RPMI7951 (cell line): ENCODE measurements at places on chromosomes 16 and 17. TPM values are rescaled to one million over a fixed set of nuclear protein-coding genes. Genes with fewer than 3 reads are reported as not detected.
A peak's percentile ranks its signal among the peaks of the same experiment; 100 is the strongest.

DNA sequence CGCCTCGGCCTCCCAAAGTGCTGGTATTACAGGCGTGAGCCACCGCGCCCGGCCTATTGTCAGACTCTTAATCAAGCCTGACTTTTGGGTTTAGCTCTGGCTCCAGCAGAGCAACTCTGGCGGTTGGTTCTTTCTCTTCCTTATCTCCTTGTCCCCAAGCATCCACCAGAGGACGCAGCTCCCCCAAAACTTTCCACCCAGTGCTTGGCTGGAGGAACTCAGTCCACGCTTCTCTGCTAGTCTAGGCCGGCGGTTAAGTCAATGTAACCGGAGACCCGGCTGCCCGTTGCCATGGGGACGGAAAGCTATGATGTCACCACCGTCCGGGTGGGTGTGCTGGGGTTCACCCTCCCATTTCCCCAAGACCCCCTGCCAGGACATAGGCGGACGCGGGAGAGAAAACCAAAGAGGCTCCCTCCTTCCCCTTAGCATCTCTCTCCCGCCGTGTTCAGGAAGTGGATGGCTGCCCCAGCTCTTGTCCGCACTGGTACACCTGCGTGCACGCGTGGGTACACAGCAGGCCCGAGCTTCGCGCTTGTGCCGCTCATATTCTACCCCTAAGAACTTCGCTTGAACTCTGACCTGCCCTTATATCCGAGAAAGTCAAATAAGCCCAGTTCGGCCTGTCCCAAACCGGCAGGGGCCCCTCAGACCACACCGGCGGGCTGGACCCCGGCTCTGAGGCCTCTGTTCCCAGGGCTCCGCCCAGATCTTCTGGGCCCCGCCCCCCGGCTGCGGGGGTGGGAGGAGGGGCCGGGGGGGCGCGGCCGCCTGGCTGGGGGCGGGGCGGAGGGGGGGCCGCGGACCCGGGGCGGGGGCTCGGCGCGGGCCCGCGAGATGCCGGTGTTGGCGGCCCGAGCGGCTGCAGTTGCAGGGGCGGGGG lies at the start of gene RND2:
Gene RND2, plus strand, starts transcription at position 825 of the 883 bp plus-strand sequence. CDS start 117 bp downstream, outside the sequence.
- peak; percentile 84 for DNase-seq

- DNase-seq, result no peak
Observed at GRCh38 chr16:66165879-66166278, 200.6 kb upstream of the CDH5 start.

GRCh38 chr16:85327731-85328675 lies 215.7 kb upstream of the CIBAR2 start:
- no peak for DNase-seq

DNA sequence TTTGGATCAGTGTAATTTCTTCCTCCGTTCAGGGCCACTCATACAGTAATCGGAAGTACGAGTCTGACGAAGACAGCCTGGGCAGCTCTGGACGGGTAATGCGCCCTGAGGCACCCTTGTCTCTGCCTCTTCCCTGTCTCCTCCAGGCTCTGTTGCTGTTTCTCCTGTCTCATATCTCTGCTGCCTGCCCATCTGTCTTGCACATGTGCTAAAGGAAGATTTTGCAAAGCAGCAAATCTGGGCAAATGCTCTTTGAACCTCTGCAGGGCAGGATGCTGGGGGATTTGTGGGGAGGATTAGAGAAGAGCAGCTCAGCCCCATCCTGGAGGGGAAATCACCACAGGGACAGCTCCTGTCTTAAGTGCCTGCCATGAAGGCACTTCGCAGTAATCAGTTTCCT lies 32.4 kb upstream of the POLR3E start:
- DNase-seq, result peak; percentile 85

DNA sequence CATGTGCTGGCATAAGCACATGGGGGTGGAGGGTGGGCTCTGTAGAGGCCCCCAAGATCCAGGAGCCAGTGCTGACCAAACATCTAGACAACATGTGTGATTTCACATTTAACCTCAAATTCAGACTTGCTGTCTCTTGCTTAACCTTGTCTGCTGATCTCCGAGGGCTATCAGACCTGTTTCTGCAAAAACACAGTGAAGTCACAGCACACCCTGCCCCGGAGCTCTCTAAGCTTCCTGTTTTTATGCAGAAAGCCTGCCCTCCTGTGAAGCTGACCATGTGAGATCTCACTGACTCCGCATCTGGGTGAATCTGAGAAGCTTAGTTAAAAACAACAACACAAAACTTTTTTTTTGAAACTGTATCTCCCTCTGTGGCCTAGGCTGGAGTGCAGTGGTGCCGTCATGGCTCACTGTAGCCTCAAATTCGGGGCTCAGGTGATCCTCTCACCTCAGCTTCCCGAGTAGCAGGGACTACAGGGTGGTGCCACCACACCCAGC lies 6.6 kb upstream of the DPEP2 start:
- DNase-seq, result no peak

- no peak for DNase-seq
Observed at GRCh38 chr17:77597418-77598240, 360.9 kb upstream of the TNRC6C start.

- peak; percentile 89 for DNase-seq
Observed at GRCh38 chr17:15409721-15410250, 57.6 kb downstream of the CDRT4 start.

GRCh38 chr17:42459256-42459800 lies 650 bp downstream of the ATP6V0A1 start:
- DNase-seq, result peak; percentile 31

- peak; percentile 79 for DNase-seq
Observed at GRCh38 chr17:9472541-9472940, 103.1 kb downstream of the STX8 start.

- DNase-seq, result no peak
Observed at GRCh38 chr16:79752396-79752795, 151.9 kb upstream of the MAF start.

DNA sequence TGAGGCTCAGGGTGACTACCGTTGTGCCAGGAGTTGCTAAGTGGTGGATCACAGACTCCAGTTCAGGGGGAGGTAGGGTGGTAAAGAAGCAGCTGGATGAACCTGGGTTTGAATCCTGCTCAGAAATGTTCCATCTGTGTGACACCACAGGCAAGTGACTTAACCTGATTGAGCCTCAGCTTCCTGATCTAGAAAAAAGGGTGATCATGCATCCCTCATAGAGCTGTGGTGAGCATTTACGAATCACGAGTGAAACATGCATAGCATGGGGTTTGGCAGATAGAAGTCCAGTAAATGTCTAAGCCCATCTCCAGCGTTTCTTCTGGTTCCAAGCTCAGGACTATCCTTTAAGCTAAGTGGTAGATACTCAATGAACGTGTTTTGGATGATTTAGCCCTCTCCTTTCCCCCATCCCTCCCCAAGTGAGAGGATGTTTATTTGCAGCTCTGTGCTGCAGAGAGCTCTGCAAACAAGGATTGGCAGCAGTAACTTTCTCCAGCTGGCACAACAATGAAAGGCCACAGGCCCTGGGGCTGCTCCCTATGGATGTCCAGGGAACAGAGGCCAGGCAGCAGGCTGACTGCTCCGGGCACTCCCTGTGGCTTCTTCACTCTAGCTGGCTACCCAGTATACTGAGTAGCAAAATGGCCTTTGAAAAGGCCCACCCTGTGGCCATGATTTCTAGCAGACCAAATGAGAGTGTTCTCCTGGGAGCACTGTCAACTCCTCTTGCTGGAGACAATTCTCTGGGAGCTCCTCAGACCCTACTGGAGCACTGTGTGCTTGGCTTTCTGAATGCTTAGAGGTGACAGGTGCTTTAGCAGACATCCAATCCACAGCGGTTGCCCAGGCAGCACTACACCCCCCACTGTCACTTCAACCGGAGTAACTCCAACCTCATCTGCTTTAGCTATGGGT lies 21.3 kb downstream of the CA4 start:
- DNase-seq, result no peak

DNA sequence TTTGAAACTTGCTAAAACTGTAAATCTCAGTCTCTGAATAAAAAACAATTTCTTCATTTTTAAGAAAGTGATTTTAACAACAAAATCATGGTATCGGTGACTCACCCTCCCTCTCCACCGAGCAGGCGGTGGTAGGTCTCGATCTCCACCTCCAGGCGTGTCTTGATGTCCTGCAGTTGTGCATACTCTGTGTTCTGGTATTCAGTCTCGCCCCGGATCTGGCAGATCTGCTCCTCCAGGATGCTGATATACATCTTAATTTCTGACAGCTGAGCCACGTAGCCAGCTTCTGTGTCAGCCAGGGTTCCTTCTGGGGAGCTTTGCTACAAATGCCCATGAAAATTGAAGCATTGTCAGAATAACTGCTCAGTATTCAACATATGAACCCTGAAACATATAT lies 15.4 kb upstream of the KRT24 start:
- DNase-seq, result no peak

GRCh38 chr17:67531291-67531690 lies 154.2 kb downstream of the PITPNC1 start:
- no peak for DNase-seq

DNA sequence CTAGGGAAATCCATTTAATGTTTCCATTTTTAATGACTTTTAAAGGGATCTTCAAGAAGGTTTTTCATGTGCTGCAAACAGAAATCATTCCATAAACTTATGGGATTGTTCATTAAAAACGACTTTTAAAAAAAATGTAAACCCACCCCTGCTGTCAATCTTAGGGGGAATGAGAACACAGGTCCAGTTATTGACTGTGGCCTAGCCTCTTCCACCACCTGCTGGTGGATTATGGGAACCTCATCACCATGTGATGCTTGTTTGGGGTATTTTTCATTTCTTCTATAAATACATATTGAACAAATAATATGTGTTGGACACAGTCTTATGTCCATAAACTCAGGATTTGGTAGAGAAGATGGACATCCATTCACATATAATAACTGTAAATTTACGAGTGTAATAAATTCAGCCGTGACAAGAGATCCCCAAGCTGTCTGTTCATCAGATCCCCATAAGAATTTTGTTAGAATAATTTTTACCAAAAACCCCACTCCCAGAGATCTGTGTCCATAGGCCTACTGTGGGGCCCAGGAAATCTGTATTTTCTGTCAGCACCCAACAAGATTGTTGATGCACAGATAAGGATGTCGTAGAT lies 42.0 kb upstream of the TMC5 start:
- peak; percentile 29 for DNase-seq

DNA sequence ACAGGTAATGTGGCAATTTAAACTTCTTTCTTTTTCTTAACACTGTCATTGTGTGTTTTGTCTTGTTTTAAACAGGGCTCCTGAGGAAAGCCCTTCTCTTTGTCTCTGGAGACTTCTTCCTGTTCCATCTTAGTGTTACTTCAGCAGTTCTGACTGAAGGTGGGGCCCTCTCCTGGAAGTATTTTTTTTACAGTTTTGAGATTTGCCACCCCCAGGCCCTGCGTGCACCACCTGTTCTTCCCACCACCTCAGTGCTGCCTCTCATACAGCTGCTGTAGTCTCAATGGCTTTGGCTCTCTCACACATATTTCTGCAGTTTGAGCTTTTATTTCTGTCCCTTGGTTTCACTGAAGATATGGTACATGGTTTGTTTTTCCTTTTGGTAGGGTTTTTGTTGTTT lies 52.5 kb upstream of the ALDH3A1 start:
- DNase-seq, result no peak

GRCh38 chr16:68445458-68445857 lies 2.9 kb downstream of the SMPD3 start:
- DNase-seq, result peak; percentile 40

DNA sequence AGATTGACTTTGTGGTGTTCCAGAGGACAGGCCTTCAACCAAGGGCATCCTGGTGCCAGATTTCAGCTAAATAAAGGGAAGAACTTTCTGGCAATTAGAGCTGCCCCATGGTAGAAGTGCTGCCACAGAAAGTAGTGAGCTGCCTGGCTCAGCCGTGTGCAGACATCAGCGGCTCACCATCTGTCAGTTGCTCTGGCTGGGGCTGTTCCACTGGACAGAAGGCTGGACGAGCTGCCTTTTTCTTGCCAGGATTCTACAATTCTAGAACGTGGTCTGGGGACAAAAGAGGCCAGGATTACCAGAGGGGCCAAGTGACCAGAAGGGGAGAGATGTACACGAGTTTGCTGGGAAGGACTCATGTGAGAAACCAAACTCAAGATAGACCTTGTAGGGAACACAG lies 107.0 kb upstream of the RPL38 start:
- DNase-seq, result no peak

DNA sequence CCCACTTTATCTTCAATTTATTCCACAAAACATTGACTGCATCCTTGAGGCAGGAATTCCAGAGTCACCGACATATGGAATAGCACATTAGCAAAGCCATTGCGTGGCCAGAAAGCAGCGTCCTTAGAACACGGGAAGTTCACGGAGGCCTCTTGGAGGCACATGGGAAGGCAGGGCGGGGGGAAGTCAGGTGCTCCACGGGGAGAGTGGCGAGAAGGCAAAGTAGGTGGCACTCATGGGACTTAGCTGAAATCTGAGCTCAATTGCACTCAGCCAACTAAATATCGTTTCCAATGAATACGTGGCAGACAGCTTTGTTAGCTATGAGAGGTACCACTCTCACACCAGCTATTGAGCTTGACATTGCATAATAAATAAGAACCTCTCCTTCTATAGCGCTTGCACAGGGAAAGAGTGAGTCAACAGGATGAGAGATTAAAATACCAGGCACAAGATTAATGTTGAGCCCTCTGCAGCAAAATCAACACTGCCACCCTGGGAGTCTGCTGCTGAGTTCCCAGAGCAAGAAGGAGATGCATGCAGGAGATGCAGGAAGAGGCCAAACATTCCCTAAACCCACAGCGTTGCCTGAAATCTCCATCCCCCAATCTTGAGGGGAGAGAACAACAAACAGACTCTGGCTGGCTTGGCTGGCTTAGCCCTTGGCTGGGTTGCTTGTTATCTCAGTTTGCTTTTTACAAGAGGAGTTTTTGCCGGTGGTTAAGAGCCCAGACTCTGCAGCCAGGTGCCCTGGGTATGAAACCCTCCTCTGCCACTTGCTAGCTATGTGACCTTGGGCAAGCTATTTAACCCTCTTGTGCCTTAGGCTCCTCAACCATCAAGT lies 28.8 kb downstream of the ABCC12 start:
- peak; percentile 99 for DNase-seq

DNA sequence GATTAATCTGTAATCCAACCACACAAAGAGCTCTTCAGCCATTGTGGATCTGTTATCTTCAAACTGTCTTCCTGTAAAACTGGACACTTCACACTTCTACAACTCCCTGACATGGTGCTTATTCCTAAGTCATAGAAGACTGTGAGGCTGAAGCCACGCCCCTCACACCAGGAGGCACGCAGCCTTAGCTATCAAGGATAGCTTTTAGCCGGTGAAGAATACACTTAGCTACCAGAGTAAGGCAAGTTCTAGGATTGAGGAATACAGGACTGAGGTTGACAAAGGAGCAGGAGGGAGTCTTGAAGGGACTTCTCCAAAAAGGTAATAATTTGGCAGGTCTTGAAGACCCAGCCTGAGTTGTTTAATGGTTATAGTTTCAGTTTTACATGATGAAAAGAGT lies 79.8 kb upstream of the GAS7 start:
- DNase-seq, result peak; percentile 32

- no peak for DNase-seq
Observed at GRCh38 chr17:50018909-50019308, 23.9 kb upstream of the DLX3 start.

- no peak for DNase-seq
Observed at GRCh38 chr16:52480237-52480636, 66.7 kb downstream of the TOX3 start.

- DNase-seq, result peak; percentile 8
Observed at GRCh38 chr16:12059216-12059769, 82.8 kb downstream of the SNX29 start.

- DNase-seq, result no peak
Observed at GRCh38 chr16:58458606-58459343, 41.2 kb upstream of the NDRG4 start.

- DNase-seq, result no peak
Observed at GRCh38 chr17:3727041-3727440, 3.3 kb downstream of the HASPIN start.

The CLEC19A gene
- not detected in 2 replicates for total RNA-seq

The SNF8 gene
- total RNA-seq, result 79.4 and 126 TPM in 2 replicates

The IGF2BP1 gene
- 4.0 and 5.0 TPM in 2 replicates for total RNA-seq

The MT1H gene
- not detected in 2 replicates for total RNA-seq

The SLC7A6OS gene
- total RNA-seq, result 15.1 and 17.9 TPM in 2 replicates

The IRX3 gene
- 7.7 and 15.1 TPM in 2 replicates for total RNA-seq

The PRAC1 gene
- not detected in 2 replicates for total RNA-seq

The NHLRC4 gene
- 0.24 and 0.29 TPM in 2 replicates for total RNA-seq
